ENCODE measurements at places on chromosomes 5 and 9.
A peak's percentile ranks its signal among the peaks of the same experiment; 100 is the strongest.

DNA sequence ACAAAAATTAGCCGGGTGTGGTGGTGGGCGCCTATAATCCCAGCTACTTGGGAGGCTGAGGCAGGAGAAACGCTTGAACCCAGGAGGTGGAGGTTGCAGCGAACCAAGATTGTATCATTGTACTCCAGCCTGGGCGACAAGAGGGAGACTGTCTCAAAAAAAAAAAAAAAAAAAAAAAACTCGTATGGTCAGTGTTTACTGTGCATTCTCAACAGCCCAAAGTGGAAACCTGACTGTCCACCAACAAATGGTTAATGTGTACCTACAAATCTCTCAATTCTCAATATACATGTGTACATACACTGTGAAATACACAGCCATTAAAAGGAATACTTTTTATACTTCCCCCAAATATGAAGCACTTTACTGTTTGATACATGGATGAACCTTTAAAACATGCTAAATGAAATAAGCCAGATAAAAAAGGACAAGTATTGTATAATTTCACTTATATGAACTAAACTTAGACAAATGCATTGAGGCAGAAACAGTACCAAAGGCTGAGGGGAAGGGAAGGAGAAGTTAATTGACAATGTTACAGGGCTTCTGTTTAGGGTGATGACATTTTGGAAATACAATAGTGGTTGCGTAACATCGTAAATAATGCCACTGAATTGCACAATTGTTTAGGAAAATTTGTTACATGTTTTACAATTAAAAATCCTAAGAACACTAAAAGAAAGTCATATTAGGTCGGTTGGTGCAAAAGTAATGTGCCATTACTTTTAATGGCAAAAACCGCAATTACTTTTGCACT lies 16.5 kb downstream of the DNAJA1 start:
- H3K27me3 ChIP-seq = no peaks in the 10 kb centered on the region
- no peak for DNase-seq
- H3K36me3 ChIP-seq = peaks cover 52% of the 10 kb centered on the region
- no peak overlapping the region for H3K4me3 ChIP-seq
- H3K27ac ChIP-seq = no peak overlapping the region
- peaks cover 8% of the 10 kb centered on the region for H3K4me1 ChIP-seq

- H3K4me1 ChIP-seq = no peaks in the 10 kb centered on the region
- H3K27me3 ChIP-seq = no peaks in the 10 kb centered on the region
- no peak for DNase-seq
Measured at GRCh38 chr9:32011049-32011448, 373.4 kb upstream of the ACO1 start.

- H3K27me3 ChIP-seq = no peaks in the 10 kb centered on the region
- DNase-seq = peak; percentile 97
- H3K4me1 ChIP-seq = peaks cover 57% of the 10 kb centered on the region
- peak overlapping the region; percentile 87 for H3K27ac ChIP-seq
Measured at GRCh38 chr5:150161242-150162141, 5.1 kb upstream of the CDX1 start.

DNA sequence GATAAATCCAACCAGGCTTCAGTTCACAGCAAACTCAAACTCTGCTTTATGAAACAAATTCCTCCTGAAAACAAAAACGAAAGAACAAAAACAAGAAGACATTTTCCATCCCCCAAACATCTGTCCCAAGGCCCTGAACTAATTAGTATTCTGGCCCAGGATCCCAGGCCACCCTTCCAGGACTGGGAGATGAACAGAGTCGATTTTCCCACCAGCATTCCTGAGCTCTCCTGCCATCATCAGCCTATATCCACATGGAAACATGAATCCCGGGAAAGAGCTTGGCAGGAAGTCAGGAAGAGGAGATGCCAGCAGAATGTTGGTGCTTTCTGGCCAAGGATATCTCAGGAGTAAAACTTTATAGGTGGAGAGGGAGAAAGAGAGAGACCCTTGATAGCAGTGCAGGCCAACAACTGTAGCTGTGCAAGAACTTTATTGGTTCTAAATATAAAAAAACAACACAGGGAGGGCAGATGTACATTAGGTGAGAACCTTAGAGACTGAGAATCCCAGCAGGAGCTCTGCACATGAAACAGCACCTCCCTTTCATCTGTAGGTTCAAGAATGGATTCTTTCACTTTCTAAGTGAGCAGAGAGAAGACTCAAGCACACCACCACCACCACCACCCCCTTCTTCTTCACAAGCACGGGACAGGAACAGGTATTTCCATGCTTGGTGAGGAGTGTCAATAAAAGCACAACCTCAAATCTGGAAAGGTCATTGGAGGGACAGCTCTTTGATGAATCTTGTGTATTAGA lies 190.7 kb upstream of the TAS2R1 start:
- H3K4me3 ChIP-seq = no peak overlapping the region
- no peaks in the 10 kb centered on the region for H3K36me3 ChIP-seq
- no peaks in the 10 kb centered on the region for H3K27me3 ChIP-seq
- no peak for DNase-seq
- H3K27ac ChIP-seq = no peak overlapping the region

GRCh38 chr5:110832683-110833082 lies 93.9 kb downstream of the SLC25A46 start:
- no peaks in the 10 kb centered on the region for H3K27me3 ChIP-seq
- H3K36me3 ChIP-seq = no peaks in the 10 kb centered on the region
- DNase-seq = no peak
- no peak overlapping the region for H3K27ac ChIP-seq
- H3K4me1 ChIP-seq = peaks cover 13% of the 10 kb centered on the region

DNA sequence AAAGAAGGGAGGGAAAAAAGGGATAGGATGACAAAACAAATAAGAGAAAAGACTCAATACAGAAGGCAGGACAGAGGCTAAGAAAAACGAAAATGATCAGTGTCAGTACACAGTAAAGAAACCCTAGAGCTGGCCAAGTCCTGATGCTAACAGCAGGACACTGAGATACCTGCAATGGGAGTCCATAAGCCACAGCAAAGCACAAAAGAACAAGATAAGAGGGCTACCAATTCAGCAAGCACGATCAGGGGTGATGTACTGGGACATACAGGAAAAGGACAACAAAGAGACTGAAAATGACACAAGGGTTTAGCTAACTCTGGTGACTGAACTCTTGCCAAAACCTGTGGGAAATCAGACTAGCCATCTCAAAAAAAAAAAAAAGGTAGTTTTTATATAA lies 1072.6 kb upstream of the COX7C start:
- H3K36me3 ChIP-seq = no peaks in the 10 kb centered on the region
- no peaks in the 10 kb centered on the region for H3K27me3 ChIP-seq
- H3K27ac ChIP-seq = no peak overlapping the region
- no peaks in the 10 kb centered on the region for H3K4me1 ChIP-seq

DNA sequence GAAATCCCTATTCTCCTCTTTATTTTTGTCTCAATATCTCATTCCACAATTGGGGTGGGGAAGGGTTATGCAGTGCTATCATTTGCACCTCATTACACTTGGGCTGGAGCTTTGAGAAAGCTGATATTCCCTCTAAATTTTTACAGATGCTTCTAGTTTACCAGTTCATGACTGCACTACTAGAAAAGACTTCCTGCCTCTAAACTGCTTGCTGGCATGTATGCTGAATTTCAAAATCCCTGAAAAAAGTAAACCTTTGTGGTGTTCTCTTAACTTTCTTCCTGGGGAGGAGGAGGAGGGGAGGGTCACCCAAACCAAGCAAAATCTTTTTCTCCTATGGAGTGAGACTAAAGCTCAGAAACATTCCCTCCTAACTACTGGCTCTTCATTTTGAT lies 45.1 kb downstream of the BNC2 start:
- no peaks in the 10 kb centered on the region for H3K36me3 ChIP-seq
- no peak for DNase-seq
- H3K4me1 ChIP-seq = peaks cover 78% of the 10 kb centered on the region
- H3K27me3 ChIP-seq = no peaks in the 10 kb centered on the region

DNA sequence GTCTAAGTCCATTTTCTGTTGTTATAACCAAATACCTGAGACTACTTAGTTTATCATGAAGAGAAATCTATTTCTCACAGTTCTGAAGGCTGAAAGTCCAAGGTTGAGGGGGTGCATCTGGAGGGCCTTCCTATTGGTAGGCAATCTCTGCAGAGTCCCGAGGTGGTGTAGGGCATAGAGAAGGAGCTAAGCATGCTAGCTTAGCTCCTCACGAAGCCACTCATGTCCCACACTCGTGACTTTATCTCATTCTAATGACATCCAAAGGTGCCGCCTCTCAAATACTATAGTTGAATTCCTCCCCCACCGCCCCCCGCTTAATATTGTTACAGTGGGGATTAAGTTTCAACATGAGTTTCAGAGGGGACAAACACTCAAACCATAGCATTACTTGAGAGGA lies 36.0 kb upstream of the ZBED3 start:
- no peak for DNase-seq
- H3K27ac ChIP-seq = no peak overlapping the region
- H3K4me1 ChIP-seq = no peaks in the 10 kb centered on the region
- no peak overlapping the region for H3K4me3 ChIP-seq

DNA sequence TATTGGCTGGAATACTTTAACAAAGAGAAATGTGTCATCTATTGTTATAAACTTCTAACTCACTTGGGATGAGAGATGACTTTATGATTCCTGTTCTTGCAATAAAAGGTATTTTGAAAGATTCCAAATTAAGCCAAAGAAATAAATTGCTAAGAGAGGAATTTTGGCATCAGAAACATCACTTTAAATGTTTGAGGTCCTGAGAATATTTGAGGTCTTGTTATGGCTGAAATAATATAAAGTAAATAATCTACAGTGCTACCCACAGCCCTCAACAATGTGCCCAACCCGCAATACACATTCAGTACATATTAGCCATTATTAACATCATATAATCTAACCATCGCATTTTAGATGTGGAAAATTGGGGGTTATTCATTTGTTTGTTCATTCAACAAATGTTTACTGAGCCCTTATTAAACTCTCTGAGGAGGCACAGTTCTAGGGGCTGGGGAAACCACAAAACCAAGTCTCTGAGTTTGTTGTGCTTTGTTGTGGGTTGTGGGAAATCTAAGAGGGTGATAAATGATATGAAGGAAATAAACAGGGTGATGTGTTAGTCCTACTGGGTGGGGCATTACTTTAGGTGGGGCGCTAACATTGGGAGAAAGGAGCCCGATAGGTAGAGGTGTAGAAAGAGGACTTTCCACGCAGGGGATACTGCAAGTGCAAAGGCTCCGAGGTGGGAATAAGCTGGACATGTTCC lies 135.2 kb upstream of the CLINT1 start:
- H3K4me1 ChIP-seq = peaks cover 21% of the 10 kb centered on the region
- H3K27me3 ChIP-seq = no peaks in the 10 kb centered on the region
- DNase-seq = no peak
- H3K27ac ChIP-seq = no peak overlapping the region

GRCh38 chr5:18397371-18397770 lies 763.1 kb downstream of the TAF11L14 start:
- H3K4me1 ChIP-seq = no peaks in the 10 kb centered on the region
- no peaks in the 10 kb centered on the region for H3K36me3 ChIP-seq
- H3K4me3 ChIP-seq = no peak overlapping the region
- H3K27me3 ChIP-seq = no peaks in the 10 kb centered on the region
- DNase-seq = no peak
- H3K27ac ChIP-seq = no peak overlapping the region

GRCh38 chr9:104842698-104843097 lies 78.8 kb downstream of the NIPSNAP3B start:
- H3K4me1 ChIP-seq = no peaks in the 10 kb centered on the region
- no peak overlapping the region for H3K27ac ChIP-seq
- no peaks in the 10 kb centered on the region for H3K27me3 ChIP-seq
- no peak for DNase-seq
- H3K36me3 ChIP-seq = peaks cover 53% of the 10 kb centered on the region

- peak overlapping the region; percentile 15 for H3K27ac ChIP-seq
- no peaks in the 10 kb centered on the region for H3K27me3 ChIP-seq
- no peak for DNase-seq
- peaks cover 11% of the 10 kb centered on the region for H3K4me1 ChIP-seq
- no peak overlapping the region for H3K4me3 ChIP-seq
Measured at GRCh38 chr9:129344641-129345495, 166.8 kb upstream of the IER5L start.

DNA sequence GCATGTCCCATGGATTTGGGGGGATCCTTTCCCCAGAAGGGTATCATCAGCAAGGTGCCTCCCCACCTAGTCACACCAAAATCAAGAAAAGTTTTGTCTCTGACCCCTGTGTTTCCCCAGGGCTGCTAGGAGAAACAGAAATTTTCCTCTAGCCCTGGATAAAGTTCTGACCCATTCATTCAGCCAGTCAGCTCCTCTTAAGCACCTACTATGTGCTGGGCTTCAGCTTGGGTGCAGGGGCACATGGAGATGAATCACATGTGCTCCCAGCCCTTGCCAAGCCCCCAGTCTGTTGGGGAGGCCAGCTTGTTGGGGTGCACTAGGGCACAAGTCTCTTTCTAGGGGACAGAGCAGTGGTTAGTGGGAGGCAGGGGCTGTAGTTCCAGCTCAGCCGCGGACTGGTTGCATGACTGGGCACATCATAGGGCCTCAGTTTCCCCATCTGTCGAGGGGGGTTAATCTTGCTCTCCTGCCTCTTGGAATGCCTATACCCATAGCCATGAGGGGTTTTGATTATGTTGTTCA lies 3.9 kb downstream of the DAB2IP start:
- H3K4me1 ChIP-seq = peaks cover 87% of the 10 kb centered on the region
- no peak overlapping the region for H3K4me3 ChIP-seq
- no peak for DNase-seq
- no peak overlapping the region for H3K27ac ChIP-seq
- H3K36me3 ChIP-seq = no peaks in the 10 kb centered on the region

GRCh38 chr5:143400541-143401226 lies 2.8 kb downstream of the NR3C1 start:
- no peak for DNase-seq
- H3K27ac ChIP-seq = peak overlapping the region; percentile 47
- peak overlapping the region; percentile 90 for H3K4me3 ChIP-seq
- no peaks in the 10 kb centered on the region for H3K36me3 ChIP-seq
- H3K27me3 ChIP-seq = no peaks in the 10 kb centered on the region

DNA sequence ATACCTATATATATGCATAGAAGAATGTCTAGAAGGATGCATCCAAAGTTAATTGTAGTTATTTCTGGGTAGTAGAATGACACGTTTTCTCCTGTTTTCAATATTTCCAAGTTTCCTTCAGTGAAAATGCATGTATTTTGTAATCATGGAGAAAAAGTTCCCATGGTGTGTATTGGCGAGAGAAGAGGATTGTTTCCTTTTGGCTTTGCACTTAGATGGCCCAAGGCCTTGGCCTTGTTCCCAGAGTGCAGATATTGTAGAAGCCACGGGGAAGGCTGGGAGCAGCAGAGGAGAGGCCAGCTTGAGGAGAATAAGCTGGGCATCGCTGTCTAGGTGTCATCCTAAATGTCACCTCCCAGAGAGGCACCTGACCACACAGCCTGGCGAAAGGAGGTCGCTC lies 44.0 kb downstream of the IRF1 start:
- no peak for DNase-seq
- no peak overlapping the region for H3K4me3 ChIP-seq
- peaks cover 69% of the 10 kb centered on the region for H3K4me1 ChIP-seq
- H3K36me3 ChIP-seq = no peaks in the 10 kb centered on the region
- H3K27ac ChIP-seq = peak overlapping the region; percentile 56
